ENCODE measurements at places on chromosomes 5 and 9. TPM values are rescaled to one million over a fixed set of nuclear protein-coding genes. Genes with fewer than 3 reads are reported as not detected.

GRCh38 chr9:106916466-106917235, 53.7 kb downstream of the ZNF462 start:
- no peak for DNase-seq

DNA sequence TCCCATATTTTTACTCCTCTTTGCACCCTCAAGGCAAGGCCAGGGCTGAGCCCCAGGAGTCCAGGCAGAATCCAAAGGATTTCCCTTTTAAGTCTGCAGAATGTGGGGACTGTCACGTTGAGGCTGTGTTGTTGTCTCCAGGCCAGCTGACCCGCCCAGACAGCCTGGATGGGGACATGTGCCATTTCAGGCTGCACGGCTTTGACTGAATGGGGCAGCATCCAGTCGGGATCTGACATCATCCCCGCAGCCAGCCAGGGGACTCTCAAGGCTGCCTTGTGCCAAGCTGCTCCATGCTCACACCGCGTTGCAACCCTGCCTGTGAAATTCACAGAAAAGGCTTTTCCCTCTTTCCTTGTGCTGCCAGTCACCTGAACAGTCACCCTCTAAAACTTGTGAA, 2.2 kb upstream of the ZNF366 start:
- DNase-seq, result no peak

Gene ENTPD2
- 4.7 TPM for polyA plus RNA-seq

Gene LEAP2
- 4.9 TPM for polyA plus RNA-seq

- no peak for DNase-seq
Measured at GRCh38 chr5:135213466-135214239, 179.6 kb upstream of the PITX1 start.

Gene EXD3
- 15.7 TPM for polyA plus RNA-seq

- DNase-seq, result no peak
Measured at GRCh38 chr5:17058438-17058837, 122.3 kb upstream of the MYO10 start.

Data from left lung (tissue), 14 donors.